ENCODE measurements at places on chromosomes 6 and 20.

DNA sequence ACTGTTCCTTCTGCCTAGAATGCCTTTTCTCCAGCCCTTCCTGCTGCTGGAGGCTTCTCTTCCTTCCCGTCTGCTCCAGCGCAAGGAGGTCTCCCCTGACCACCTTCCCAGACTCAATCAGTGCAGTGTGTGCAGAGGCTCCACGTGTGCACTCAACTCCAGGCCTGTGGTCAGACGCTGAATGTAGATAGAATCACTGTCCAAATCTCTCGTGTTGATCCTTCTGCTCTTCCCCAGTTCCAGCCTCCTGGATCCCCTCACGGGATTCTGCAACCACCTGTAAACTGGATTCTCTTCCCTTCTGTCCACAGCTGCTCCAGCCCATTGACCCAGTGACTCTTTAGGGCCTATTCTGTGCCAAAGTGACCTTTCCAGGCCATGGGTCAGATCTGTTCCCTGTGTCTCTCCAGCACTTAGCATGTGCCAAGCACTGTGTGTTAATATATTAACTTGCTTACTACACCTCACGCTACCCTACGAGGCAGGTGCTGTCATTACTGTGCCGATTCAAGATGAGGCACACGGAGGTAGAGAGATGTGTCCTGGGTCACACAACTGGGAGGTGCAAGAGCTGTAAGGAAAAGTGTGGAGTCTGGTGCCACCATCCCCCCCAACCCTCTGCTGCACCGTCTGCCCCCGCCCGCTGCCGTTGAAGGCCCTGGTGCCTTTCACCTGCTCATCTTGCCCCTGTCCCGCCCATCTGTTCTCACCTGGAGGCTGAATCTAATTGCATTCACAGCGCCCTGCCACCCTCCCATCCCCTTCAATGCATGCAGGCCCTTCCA lies 112.2 kb downstream of the SULF2 start:
- H3K36me3 ChIP-seq, result no peaks in the 10 kb centered on the region
- H3K4me1 ChIP-seq, result no peaks in the 10 kb centered on the region

DNA sequence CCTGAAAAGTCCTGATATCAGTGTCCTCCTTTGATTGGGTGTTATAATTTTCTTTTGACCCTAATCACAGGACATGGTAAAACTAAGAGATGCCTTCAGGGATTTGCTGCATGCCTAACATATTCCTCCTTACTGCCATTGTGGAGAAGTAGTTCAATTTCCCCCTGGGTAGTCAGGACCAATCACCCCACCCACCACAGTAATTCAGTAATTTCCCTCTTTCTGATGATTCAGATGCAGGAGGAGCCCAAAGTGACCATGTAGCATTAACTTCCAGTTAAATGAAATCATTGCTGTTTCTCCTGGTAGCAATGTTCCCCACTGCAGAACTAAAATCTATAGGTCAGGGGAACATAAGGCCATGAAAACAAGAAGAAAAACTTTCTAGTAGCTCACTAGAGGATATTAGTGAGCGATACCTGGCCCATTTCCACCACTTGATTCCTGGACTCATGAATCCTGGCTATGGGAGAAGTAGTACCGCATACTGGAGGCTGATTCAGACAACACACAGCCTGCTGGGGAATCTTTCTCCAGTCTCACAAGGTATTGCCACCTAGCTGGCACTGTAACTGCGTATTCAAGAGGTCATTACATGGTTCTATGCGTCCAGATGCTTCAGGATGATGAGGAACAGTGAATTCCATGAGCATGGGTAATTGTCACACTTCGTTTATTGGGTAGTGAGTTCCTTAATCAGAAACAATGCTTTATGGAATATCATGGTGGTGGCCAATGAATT lies 561.2 kb downstream of the HAO1 start:
- H3K4me1 ChIP-seq, result no peaks in the 10 kb centered on the region
- H3K4me3 ChIP-seq, result no peak overlapping the region
- no peak overlapping the region for H3K27ac ChIP-seq
- no peaks in the 10 kb centered on the region for H3K36me3 ChIP-seq
- no peak for DNase-seq

- H3K27me3 ChIP-seq, result no peaks in the 10 kb centered on the region
- H3K4me1 ChIP-seq, result no peaks in the 10 kb centered on the region
- no peaks in the 10 kb centered on the region for H3K36me3 ChIP-seq
- no peak for DNase-seq
- no peak overlapping the region for H3K27ac ChIP-seq
These were observed 783.7 kb downstream of the FRK start for GRCh38 chr6:115276881-115277565.

- no peak overlapping the region for H3K4me3 ChIP-seq
- H3K27ac ChIP-seq, result no peak overlapping the region
- H3K36me3 ChIP-seq, result no peaks in the 10 kb centered on the region
- no peak for DNase-seq
- no peaks in the 10 kb centered on the region for H3K27me3 ChIP-seq
- no peaks in the 10 kb centered on the region for H3K4me1 ChIP-seq
These were observed 29.7 kb downstream of the GJA1 start for GRCh38 chr6:121465101-121465500.

DNA sequence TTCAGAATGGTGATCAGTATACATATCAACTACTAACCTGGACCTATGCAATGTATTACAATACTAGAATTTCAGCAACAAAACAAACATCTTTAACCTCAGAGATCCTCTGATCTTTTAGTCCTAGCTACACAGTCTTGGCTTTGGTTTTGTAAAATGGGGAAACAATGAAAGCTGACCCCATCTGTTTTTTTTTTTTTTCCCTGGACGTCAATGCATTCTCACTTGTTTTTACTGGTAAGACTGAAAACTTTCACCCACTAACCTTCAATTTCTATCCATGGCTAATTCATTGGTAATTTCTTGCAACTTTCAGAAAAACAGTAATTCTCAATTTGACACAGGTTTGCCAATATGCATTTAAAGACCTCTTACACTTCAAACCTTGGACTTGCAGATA lies 3.0 kb downstream of the KIF13A start:
- DNase-seq, result no peak
- H3K4me3 ChIP-seq, result no peak overlapping the region
- no peaks in the 10 kb centered on the region for H3K36me3 ChIP-seq
- no peaks in the 10 kb centered on the region for H3K27me3 ChIP-seq
- peaks cover 16% of the 10 kb centered on the region for H3K4me1 ChIP-seq
- H3K27ac ChIP-seq, result no peak overlapping the region

DNA sequence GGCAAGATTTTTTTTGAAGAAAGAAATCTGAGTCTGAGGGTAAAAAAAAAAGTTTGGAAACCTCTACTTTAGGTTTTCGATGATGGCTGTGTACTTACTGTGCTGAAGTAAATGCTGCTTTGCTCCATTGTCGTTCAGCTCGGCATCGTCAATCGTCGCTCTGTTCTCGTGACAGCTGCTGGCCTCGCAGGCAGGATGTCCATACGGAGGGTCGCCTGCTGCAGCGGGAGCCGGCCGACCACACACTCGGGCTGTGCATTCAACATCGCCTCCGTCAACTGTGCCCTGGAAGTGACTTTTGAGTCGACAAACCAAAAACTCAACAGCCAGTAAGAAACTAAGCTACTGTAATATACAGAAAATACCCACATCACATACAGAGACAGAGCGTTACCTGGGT lies 53.1 kb upstream of the SMOC2 start:
- H3K27ac ChIP-seq, result no peak overlapping the region
- no peaks in the 10 kb centered on the region for H3K36me3 ChIP-seq
- no peak for DNase-seq

DNA sequence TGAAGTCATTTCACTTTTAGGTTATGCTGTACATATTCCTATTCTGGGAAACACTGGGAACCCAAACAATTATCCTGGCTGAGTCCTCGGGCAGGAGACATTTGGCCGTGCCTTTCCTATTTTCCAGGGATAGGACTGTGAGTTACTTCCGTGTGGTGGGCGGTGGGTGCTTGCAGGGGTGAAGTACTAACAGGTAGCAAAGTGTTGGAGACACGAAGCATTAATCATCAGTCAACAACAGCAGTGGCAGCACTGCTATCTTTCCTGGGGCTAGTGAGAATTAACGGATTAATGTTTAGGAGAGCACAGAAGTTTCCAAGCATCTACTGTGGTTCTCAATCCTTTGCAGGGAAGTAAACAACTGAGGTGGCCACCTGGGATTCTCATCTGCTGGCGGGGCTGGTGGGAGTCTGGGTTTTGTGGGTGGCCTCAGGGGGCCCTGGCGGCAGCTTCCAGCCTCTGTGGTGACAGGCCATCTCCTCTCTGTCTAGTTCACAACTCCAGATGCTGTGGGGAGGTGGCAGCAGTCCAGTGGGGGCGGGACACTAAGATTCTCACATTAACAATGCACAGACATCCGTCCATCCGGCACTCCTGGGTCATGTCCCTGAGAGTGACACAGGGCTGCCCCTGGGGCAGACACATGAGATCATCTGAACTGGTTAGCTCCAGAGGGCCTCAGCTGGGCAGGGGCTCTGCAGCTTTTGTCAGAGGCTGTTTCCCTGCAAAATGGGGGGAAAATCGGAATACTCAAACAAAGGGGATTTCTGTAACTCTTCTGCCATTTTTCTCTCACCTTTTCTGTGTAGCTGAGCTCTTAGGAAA lies 90.9 kb downstream of the GJA10 start:
- peaks cover 2% of the 10 kb centered on the region for H3K4me1 ChIP-seq
- no peak for DNase-seq
- no peak overlapping the region for H3K4me3 ChIP-seq
- peaks cover 13% of the 10 kb centered on the region for H3K36me3 ChIP-seq
- no peaks in the 10 kb centered on the region for H3K27me3 ChIP-seq

- peaks cover 14% of the 10 kb centered on the region for H3K27me3 ChIP-seq
- no peaks in the 10 kb centered on the region for H3K4me1 ChIP-seq
- no peak overlapping the region for H3K4me3 ChIP-seq
- DNase-seq, result no peak
These were observed 16.4 kb upstream of the MAS1 start for GRCh38 chr6:159874435-159874834.

DNA sequence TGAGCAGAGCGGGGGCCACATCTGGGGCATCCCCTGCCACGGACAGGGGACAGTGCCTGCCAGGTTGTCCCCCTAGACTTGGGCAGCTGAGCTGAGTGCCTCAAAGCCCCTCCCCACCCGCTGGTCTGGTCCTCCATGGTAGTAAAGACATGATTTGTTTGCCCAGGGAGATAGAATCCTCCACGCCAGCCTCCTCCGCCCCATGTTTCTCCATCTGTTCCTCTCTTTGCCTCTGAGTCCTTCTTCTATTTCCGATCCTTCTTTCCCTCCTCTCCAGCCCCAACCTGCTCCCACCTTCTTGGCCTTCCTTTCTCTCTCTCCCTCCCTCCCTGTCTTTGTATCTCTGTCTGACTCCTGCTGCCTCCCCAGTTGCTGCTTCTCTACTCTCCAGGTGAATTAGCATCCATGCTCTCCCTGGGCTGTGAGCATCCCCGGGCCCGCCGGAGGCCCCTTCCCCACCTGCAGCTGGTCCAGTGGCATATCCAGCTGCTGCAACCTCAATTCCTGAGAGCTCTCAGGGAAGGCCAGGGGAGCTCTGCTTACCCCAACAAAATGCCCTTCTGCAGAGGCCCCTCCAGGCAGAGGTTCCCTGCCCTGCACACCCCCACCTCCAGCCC lies 45.8 kb downstream of the CPNE5 start:
- no peak for DNase-seq
- no peaks in the 10 kb centered on the region for H3K27me3 ChIP-seq
- no peak overlapping the region for H3K4me3 ChIP-seq
- no peaks in the 10 kb centered on the region for H3K36me3 ChIP-seq

- no peaks in the 10 kb centered on the region for H3K27me3 ChIP-seq
- no peak overlapping the region for H3K4me3 ChIP-seq
- no peak for DNase-seq
- no peaks in the 10 kb centered on the region for H3K4me1 ChIP-seq
These were observed 63.7 kb upstream of the COL21A1 start for GRCh38 chr6:56311061-56311460.

- no peaks in the 10 kb centered on the region for H3K4me1 ChIP-seq
- no peaks in the 10 kb centered on the region for H3K27me3 ChIP-seq
- no peak for DNase-seq
- H3K4me3 ChIP-seq, result no peak overlapping the region
- no peaks in the 10 kb centered on the region for H3K36me3 ChIP-seq
- no peak overlapping the region for H3K27ac ChIP-seq
These were observed 94.7 kb downstream of the ANKRD6 start for GRCh38 chr6:89527634-89528033.
